ENCODE measurements at places on chromosomes 12 and 14.

GRCh38 chr14:91149462-91149861, 35.6 kb downstream of the DGLUCY start:
- peak; percentile 32 for DNase-seq

GRCh38 chr12:105672121-105672975, 341.9 kb downstream of the C12orf75 start:
- DNase-seq: no peak

DNA sequence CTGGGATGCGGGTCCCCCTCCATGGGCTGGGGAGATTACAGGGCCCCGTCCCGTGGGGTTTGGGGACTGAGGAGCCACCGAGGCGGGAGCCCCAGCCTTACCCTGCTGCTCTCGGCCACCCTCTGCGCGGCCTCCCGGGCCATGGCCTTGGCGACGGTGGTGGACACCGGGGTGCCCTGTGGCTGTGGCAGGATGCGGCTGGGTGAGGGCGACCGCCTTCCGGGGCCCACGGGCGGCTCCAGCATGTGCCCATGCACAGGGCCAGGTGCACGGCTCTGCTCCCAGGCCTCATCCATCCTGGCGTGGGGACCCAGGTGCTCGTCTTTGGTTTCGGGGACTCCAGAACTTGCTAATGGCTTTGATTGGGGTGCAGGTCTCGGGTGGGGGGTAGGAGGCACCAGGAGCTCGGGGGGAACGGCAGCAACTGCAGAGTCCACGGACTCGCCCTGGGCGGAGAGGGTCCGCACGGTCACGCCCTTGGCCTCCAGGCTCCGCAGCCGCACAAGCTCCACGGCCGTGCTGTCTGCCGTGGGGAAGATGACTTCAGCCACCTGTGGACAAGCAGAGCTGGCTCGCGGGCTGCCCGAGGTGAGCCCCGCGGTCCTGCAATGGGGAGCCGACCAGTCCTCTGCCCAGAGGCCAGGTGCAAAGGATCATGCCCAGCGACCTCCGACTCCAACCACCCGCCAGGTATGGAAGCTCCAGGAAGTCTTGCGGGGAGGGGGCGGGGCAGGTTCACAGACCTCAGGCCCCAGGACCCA, 99.2 kb downstream of the PIWIL1 start:
- no peak for DNase-seq

- DNase-seq: peak; percentile 92
Observed at GRCh38 chr14:103057372-103058163, at the start of gene CDC42BPB. Gene CDC42BPB (minus strand): TSS chr14:103057549. CDS start chr14:103057173, 376 bp downstream.

DNA sequence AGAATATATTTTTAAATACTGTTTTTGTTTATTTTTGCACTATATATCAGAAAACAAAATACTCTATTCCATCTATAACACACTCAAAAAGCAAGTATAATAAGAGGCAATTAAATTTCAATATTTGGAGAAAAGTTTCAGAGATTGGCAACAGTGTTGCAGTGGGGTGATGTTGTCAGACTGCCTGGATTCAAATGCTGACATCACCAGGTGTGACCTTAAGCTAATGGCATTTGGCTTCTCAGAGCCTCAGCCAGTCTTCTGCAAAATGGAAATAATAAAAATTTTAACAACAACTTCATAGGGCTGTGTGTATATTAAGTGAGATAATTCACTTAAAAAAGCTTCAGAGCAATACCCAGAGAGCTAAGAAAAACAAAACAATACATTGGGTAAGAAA, 74.7 kb downstream of the TMTC1 start:
- no peak for DNase-seq

DNA sequence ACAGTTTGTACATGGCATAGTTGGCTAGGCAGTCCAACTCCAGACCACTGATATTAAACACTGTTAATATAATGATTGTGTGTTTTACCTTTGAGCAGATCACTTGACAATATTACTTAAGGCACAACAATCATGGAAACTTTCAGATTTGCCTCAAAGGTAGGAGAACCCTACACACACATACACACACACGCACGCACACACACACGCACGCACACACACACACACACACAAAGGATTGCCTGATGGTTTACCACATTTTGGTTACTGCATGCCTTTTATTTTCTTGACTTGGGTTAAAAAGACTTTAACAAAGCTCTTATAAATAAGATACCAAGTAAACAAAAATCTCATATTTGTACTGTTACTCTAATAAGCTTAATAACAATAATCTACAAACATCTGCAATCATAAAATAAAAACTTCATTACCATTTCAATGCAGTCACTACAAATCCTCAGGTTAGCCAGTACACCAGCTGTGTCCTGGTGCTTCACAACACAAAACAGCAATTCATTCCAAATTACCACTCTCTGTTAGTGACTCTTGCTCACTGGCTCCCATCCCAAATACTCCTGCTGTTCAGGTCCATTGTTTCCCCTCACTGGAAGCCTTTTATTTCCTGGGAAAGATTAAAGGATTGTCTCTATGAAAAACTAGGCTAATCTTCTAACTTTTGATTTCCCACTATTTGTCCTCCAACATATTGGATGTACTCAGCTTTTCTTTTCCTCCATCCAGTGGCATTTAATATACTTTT, 175.2 kb upstream of the ATP2B1 start:
- no peak for DNase-seq

GRCh38 chr12:103028881-103029639, 71.6 kb downstream of the ASCL1 start:
- DNase-seq: no peak

DNA sequence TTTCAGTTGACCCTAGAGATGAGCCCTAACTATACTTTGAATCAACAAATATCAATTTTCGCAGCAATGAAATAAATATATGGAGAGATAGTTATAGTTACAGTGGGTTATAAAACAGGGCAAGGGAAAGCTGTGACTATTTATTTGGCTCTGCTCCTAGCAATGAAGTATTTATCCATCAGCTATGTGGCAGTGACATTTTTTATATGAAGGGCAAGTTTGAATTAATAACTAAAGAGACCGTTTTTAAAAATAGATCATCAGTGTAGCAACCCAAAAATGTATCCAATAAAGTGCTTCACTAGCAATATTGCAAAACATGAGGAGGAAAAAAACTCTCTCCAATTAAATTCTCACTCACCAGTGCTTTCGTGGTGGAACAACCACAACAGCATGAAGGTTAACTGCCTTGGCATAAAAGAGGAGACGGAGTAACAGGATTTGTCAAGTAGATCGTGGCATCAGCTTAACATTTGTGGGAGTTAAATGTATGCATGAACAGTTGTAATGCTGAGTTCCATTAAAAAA, 58.1 kb upstream of the NUDT4 start:
- DNase-seq: no peak

- no peak for DNase-seq
Observed at GRCh38 chr14:88181072-88181471, 142.0 kb downstream of the KCNK10 start.

- no peak for DNase-seq
Observed at GRCh38 chr12:26555139-26555538, 277.9 kb downstream of the ITPR2 start.

DNA sequence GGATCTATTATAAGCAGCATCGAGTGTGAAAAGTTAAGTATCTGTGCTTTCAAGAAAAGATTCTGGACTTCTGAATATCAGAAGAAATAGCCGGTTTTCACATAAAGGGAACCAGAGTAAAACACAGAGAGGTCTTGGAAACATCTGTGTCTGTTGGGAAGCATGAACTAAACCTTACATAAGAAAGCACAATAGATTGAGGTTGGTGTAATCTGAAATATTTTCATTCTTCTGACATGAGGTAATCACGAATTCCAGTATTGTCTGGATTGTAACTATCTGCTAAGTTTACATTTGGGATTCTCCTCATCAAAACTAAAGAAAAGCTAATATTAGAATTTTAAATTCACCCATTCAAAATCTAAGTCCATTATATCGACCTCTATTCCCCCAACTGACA, 161.3 kb downstream of the CPNE8 start:
- DNase-seq: no peak

DNA sequence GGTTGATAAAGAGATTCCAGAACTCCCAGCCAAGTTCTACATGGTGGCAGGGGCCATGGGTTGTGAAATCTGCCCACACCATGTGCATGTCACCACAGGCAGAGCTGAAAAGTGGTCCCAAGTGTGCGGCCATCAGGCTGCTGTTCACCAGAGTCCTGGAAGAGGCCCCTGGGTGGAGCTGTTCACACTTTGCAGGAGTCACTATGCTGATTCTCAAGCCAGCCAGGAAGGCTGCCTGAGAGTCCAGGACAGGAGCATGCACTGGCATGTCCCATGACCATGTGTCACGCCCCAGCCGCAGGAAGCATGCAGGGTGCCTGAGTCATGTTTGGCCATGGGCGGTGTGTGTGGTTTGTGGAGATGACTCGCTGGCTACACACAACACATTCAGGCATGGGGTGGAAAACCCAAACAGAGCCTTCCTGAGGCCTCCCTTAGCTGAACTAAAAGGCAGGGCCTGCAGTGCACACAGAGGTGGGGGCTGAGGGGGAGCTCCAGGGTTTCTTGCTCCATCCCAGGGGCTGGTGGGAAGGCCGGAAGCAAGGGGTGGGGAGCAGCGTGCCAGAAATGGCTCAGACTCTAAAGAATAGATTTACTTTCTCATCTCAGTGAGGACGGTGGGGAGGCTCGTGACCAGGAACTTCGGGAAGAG, 19.4 kb downstream of the ABCB9 start:
- peak; percentile 92 for DNase-seq

DNA sequence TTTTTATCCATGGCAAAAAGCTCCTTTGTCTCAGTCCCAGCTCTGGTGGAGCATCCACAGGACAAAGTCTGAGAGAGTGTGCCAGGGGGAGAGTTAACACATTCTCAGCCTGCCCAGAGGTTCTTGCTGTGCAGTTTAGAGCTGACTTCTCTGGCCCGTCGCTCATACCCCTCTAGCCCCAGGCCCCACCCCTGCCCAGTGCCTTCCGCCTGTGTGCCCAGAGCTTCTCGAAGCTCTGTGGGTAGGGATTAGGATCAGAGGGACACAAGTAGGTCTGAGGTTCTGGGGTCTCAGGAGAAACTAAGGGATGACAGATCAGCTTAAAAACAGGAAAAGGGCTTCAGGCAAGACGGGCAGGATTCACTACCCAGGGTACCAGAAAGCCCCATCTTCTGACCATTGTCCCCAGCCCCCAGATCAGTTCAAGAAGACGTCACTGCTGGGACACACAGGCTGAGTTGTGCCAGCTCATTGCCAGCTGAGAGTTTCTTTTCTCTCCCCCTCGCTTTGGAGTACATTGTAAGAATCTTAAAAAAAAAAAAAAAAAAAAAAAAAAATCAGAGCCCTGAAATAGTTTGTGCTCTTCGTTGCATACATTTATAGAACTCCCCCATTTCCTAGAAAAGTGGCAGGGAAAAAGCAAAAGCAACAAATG, 127.0 kb downstream of the GCH1 start:
- DNase-seq: no peak

DNA sequence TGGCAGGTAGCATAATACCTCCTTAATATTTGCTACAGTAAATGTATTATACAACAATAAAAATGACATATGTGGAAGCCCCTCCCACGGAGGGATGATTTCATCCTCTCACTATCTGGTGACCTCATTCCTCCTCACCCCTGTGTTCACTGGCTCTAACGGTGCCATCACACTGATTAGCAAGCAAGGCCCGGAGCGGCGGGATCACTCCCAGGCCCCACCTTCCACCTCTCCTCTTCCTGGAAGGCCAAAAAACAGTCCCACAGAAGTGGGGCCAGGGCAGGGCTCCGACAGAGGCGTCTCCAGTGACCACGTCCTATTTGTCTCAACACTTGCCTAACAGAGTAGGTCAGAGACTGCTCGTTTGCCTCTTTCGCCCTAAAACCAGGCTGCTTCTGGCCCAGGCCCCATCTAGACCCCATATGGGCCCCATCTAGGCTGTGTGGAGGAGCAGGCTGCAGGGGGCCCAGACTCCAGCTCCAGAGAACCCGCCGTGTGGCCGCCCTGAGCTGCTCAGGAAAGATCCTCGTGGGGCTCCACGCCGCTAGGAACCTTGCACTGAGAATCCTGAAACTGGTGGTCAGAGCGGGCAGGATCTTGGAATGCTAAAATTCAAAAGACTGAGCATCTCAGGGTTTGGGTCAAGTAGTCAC, 3.7 kb downstream of the SELPLG start:
- no peak for DNase-seq

- no peak for DNase-seq
Observed at GRCh38 chr14:23661542-23661941, 25.4 kb downstream of the DHRS2 start.

GRCh38 chr12:55019784-55020183, at the start of gene NEUROD4:
Gene NEUROD4 (plus strand): TSS chr12:55019974. CDS start chr12:55026440, 6,466 bp downstream.
- peak; percentile 58 for DNase-seq

DNA sequence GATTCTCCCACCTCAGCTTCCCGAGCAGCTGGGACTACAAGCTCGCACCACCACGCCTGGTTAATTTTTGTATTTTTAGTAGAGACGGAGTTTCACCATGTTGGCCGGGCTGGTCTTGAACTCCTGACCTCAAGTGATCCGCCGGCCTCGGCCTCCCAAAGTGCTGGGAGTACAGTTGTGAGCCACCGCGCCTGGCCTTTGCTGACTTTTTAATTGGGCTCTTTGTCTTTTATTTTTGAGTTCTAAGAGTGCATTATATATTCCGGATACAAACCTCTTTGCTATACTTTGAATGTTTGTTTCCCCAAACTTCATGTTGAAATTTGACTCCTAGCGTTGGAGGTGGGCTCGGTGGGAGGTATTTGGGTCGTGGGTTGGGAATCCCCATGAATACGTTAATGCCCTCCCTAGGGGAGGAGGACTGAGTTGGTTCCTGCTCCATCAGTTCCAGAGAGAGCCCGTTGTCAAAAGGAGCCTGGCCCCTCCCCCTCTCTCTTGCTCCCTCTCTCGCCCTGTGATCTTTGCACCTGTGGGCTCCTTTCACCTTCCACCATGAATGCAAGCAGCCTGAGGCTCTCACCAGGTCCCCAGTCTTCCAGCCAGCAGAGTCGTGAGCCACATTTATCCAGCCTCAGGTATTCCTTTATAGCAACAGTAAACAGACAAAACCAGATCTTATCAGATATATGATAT, 103.2 kb upstream of the EVL start:
- DNase-seq: no peak

- no peak for DNase-seq
Observed at GRCh38 chr12:55715169-55715764, 579 bp upstream of the BLOC1S1 start.

DNA sequence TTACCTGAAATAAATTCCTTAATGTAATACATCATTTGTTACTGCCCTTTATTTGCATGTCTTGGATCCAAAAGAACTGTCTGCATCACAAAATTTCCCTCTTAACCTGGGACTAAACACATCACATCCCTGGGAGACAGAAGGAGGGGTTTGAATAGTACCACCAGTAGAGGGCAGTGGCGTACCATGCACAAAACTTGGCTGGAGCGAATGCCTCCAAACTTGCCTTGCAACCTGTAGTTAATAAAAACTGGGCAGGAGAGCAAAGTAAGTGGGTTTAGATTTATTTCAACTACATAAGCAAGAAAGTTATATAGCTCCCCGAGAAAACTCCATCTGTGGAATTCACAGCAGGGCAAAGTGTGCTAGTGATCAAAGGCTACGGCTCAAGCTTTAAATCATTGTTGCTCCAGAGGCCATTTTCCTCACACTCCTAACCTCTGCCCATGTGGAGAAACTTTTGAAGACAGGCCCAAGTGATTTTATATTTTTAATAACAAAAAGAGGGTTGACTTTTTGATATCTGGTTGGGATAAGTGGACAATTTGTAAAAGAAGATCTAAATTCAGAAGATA, 1176.7 kb upstream of the SEL1L start:
- DNase-seq: peak; percentile 58

- DNase-seq: no peak
Observed at GRCh38 chr14:61836184-61836583, 74.0 kb downstream of the SNAPC1 start.
